Astrocyte of the cerebellum (primary cell): ENCODE measurements at places on chromosomes 12 and 14.

DNA sequence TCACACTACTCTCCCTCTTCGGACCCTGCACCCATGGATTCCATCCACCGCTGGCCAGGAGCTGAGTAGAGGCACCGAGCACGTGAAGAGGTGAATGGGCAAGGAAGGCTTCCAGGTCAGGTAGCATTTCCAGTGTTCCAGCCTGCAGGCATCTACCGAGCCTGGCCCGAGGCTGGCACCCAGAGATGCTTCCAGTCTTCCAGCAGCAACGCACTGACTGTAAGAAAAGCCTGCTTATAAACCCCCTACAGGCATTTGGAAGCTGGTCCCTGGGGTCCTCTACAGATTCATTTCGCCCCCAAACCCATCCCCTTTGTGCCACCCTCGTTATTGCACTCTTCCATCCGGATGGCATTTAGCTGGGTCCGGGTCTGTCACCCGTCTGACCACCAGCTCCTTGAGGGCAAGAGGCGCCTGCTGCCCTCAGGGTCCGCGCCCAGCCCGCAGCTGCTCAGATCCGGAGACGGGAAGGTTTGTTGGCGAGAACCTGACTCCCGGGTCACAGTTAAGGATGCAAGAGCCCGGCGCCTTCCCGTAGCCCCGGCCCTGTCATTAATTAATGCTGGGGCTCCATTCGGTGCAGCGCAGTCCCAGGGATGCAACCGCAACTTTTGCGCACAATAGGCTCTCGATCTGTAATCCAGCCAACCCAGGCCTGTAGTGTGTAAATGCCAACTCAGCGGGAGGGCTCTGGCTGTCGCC is 614 bp upstream of the MARK3 start:
- DNase-seq, result no peak

DNA sequence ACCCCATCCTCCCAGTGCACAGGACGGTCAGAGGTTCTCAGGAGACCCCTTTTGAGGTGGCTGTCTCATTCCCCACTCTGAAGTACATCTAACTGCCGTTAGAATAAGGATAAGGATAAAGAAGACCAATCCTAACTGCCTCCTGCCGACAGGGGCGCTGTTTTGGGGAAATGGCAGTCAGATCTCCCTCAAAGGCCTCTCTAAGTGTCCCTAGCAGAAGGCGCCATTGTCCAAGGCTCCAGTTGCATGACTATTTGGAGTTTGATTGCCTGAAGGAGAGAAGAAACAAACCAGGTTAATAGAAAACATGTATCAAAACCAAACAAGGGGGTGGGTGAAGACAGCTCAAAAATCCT is 29.1 kb upstream of the KLRB1 start:
- no peak for DNase-seq

DNA sequence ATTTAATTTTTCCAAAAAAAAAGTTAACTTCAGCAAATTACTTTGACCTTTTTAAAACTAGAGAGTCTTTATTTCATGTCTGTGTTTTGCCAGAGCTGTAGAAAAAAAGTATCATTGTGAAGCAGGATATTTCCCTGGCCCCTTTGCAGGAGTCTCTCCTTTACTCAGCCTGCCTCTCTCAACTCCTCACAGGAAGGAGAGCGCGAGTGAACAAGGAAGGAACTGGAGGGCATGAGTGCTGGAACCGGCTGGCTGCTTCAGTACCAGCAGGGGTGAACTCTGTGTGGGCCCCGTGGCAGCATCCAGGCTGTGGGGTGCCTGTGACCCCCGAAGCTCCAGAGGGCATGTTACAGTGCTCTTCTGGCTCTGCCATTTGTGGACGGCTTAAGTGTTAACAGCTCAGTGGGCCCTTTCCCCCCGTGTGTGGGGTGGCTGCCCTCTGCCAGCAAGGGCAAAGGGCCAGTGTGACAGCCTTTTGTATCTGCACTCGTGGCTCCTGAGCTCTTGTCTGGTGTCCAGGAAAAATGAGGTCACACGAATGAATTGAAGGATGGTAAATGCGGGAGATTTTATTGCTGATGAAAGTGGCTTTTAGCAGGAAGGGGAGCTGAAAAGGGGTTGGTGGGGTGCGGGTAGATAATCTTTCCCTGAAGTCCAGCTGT is 76.6 kb upstream of the KCNH3 start:
- DNase-seq, result no peak

GRCh38 chr12:115362339-115362976 is 678.5 kb upstream of the TBX3 start:
- no peak for DNase-seq

DNA sequence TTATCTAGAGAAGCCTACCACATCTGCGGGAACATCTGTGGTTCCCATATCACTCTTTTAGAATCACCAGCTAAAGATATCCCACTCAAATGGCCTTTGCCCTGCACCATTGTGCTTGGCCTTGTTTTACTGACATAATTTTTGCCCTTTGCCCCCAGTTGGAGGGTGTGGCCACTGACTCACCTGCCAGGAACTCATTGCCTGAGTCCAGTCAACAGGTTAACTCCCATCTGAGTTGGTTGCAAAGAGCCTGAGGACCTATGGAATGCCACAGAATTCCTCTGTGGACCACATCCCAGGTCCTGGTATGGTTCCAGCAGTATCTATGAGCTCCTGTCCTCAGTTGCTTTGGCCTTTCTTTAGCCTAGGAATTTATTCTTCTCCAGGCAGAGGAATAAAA is 55.7 kb upstream of the PTGR2 start:
- DNase-seq, result peak; percentile 62

- DNase-seq, result no peak
Measured at GRCh38 chr12:102570256-102570655, 89.9 kb upstream of the IGF1 start.

GRCh38 chr12:50615907-50616296 is 111.1 kb downstream of the DIP2B start:
- DNase-seq, result no peak

DNA sequence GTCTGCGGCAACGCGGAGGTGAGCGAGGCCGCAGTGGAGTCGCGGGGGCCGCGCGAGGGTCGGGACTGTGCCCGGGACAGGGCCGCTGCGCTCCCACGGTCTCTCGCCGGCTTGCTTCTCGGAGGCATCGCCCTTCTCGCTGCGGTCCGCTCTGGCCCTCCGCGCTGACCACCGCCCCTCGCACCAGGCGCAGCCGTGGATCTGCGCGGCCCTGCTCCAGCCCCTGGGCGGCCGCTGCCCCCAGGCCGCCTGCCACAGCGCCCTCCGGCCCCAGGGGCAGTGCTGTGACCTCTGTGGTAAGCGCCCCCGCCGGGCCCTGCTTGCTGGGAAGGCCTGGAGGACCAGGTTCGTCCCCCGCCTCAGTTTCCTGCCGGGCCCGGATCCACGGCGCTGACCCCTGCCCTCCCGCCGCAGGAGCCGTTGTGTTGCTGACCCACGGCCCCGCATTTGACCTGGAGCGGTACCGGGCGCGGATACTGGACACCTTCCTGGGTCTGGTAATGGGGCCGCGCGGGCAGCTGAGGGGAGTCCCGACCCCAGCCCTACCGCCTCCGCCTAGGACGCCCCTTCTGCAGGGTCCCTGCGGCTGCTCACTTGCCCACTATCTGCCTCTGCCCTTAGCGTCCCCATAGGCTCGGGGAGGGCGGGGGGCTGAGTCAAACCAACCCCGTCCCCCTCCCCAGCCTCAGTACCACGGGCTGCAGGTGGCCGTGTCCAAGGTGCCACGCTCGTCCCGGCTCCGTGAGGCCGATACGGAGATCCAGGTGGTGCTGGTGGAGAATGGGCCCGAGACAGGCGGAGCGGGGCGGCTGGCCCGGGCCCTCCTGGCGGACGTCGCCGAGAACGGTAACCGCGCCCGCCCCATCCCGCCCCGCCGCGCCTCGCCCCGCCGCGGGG is 7.0 kb downstream of the AMN start:
- no peak for DNase-seq

DNA sequence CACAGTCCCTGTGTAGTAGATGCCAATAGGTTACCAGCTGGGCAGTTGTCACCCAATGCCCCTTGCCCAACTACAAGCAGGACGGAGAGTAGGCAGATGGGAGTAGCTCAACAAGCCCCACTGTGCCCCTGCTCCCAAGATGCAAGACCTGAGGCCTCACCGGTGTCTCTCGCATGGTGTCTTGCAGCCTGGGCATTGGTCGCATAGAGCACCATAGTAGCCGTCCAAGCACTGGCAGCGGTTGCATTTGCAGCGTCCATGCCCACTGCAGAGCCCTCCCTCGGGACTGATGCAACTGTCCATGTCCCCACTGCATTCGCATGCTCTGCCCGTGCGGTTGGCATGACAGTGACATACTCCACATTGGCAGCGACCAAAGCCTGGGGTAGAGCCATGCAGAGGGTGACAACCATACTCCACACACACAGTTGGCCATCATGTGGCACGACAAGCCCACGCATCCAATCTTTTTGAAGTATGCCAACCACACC is 11.9 kb upstream of the CSAD start:
- no peak for DNase-seq

DNA sequence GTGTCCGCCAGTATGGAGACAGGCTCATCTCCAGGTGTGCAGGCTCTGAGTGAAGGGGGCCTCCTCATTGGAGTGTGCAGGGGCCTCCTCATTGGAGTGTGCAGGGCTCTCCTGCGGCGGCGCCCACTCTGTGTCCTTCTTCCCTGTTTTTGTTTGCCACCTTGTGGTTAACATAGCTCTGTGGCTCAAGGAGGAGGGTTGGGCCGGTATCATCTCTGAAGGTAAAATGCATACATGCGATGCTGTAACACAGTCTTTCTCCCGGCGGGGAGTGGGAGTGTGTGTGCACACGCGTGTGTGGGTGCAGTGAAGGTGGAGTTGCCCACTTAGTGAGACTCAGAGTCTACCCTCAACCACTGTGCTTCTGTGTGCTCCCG is 429.4 kb downstream of the ZFP36L1 start:
- no peak for DNase-seq

DNA sequence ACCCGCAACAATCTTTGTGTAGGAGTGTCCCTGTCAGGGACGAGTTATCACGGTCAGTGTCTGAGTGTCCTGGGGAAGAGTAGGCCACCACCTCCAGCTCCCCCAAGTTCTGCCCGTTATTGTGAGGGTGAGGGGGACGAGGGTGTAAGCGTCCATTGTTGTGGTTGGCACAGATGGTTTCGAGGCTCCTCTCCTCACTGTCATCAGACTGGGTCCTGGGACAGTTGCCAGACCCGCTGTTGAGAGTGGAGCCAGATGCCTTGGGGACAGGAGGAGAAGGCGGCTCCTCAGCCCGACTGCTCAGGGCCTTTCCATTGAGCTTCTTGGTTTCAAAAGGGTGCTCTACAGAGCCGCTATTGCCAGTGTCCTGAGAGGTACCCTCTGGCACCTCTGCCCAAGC is 74.9 kb upstream of the ACTN1 start:
- no peak for DNase-seq

GRCh38 chr14:101257551-101257950 is 303.7 kb upstream of the DIO3 start:
- no peak for DNase-seq

- no peak for DNase-seq
Measured at GRCh38 chr14:61398221-61398620, 76.8 kb downstream of the PRKCH start.

DNA sequence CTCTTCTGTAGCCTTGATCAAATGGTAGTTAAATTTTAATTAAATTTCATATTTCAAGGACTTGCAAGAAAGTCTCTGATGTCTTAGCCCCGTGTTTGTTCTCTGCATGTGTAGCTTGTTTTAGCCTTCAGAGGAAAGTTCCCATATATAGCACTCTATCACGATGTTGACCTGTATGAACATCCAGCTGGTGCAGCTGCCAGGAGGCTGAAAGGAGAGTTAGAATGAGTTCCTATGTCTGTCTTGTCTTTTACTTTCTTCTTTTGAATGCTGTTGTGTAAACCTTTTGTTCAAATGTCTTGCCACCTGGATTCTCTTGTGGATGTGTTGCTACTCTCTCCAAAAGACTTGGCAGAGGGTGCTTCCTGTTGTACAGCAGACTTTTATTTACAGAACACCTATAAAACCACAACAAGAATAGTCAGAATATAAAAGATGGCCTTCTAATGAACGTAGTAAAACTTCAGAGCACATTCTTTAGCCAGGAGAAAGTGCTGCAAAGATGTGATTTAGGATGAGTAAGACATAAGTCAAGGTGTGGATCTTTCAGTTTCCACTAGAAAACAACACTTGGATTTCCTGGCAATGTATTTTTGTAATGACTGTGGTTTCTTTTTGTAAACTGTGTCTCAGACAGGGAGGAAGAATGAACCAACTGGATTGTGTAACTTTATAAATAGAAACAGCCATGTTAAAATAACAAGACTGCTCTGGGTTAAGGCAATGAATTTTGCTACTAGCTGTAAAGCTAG is 17.2 kb downstream of the NAV3 start:
- DNase-seq, result peak; percentile 81

GRCh38 chr12:111100003-111100402 is 179.6 kb upstream of the MYL2 start:
- no peak for DNase-seq

DNA sequence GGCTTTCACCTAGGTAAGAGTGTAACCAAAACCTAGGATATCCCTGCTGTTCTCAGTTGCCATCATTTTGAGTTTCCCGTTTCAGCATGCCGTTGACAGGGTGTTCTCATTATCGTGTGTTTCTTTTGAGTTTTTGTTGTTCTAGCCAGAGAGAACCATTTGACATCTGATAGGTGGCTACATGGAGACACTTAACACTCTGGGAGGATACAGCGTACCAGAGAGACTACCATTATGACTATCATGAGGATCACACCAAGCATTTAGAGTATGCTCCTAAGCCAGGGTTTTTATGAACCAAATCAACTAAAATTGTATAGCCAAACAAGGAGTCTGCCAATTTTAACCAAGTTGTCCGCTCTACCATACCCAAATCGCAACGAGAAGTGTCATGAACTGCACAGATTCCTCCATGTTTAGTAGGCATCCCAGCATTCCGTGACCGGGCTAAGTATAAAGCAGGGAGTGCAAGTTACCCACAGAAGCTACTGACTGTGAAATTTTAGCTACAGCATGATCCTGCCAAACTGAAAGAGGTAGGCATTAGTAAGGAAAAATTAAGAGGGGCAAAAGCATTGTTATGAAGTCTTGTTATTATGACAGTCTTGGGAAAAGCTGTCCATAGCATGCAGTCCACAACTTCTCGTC is 48.8 kb downstream of the MARK3 start:
- DNase-seq, result no peak

- DNase-seq, result no peak
Measured at GRCh38 chr12:75783093-75783877, 248.3 kb downstream of the PHLDA1 start.

DNA sequence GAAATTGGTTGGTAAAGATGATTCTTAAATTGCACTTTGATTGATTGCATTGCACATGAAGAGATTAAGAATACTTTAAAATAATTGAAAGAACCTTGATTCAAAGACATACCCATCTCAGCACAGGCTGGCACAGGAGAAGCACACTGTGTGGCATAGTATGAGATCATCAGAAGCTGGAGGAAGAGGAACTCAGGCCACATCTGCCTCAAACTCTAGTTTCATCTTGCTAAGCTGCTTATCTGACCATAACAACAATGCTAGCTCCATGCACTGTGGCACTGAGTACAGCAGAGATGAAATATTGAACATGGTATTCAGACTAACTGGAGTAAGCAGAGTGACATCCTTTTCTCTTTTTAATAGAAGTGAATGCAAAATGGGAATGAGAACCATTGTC is 99.1 kb downstream of the TBC1D30 start:
- DNase-seq, result no peak

GRCh38 chr12:6363330-6364043 is 11.9 kb downstream of the SCNN1A start:
- DNase-seq, result no peak

- DNase-seq, result no peak
Measured at GRCh38 chr14:54902143-54902520, 494 bp downstream of the GCH1 start.

GRCh38 chr12:15688838-15689625 is 100.2 kb downstream of the EPS8 start:
- no peak for DNase-seq
